ENCODE measurements at places on chromosomes 1 and 21. TPM values are rescaled to one million over a fixed set of nuclear protein-coding genes. Genes with fewer than 3 reads are reported as not detected.

The PCBP3 gene
- 0.98 TPM for total RNA-seq

The PEA15 gene
- 176 TPM for total RNA-seq

The AADACL3 gene
- total RNA-seq = not detected

The OLFML3 gene
- 3.9 TPM for total RNA-seq

The AK5 gene
- 6.4 TPM for total RNA-seq

The C4BPA gene
- total RNA-seq = 0.50 TPM

The ADAMTS4 gene
- total RNA-seq = 0.01 TPM

The S100A8 gene
- total RNA-seq = not detected

The KCNJ9 gene
- not detected for total RNA-seq

The INSRR gene
- total RNA-seq = not detected

The IGFN1 gene
- 0.41 TPM for total RNA-seq

The PLA2G5 gene
- not detected for total RNA-seq

The BCAR3 gene
- 87.8 TPM for total RNA-seq

The PPIAL4G gene
- not detected for total RNA-seq

The KCNJ6 gene
- total RNA-seq = 4.9 TPM

The ELF3 gene
- total RNA-seq = 109 TPM

The TMIGD3 gene
- 0.08 TPM for total RNA-seq

The FAM43B gene
- total RNA-seq = 2.8 TPM

The PCP4L1 gene
- 0.06 TPM for total RNA-seq

The PTPN7 gene
- total RNA-seq = 0.05 TPM

The FBXO2 gene
- 9.3 TPM for total RNA-seq

The MX1 gene
- total RNA-seq = 1.2 TPM

The SH3D21 gene
- 2.7 TPM for total RNA-seq

The FABP3 gene
- total RNA-seq = not detected

The SPATA21 gene
- total RNA-seq = 0.03 TPM

The TNFRSF4 gene
- total RNA-seq = 0.13 TPM

The SDC3 gene
- 12.4 TPM for total RNA-seq

The ERICH3 gene
- not detected for total RNA-seq

The ALDH4A1 gene
- total RNA-seq = 11.9 TPM

The GRIK1 gene
- total RNA-seq = not detected

The DNAJC6 gene
- total RNA-seq = 7.2 TPM

The KLF17 gene
- 0.50 TPM for total RNA-seq

The ERG gene
- 0.06 TPM for total RNA-seq

The SHISA4 gene
- total RNA-seq = 19.3 TPM

The TMEM269 gene
- total RNA-seq = 0.05 TPM

The TAF5L gene
- 23.9 TPM for total RNA-seq

The LEFTY2 gene
- total RNA-seq = 0.08 TPM

Data from A549 treated with AZD2906 at 1 μM for 4 hours (cell line).